NCI-H146 (cell line): ENCODE measurements at places on chromosomes 5 and 9.

- no peak for DNase-seq
Observed at GRCh38 chr9:124297551-124297901, 39.8 kb downstream of the NEK6 start.

DNA sequence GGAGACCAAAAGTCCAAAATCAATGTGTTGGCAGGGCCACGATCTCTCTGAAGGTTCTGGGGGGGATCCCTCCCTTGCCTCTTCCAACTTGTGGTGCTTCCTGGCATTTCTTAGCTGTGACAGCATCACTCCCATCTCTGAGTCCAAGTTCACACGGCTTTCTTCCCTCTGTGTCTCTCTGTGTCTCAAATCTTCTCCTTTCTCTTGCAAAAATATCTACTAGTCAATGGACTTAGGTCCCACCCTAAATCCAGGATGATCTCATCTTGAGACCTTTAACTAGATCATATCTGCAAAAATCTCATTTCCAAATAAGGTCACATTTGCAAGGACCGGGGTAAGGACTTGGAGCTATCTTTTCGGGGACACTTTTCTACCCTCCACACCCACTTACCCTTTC, 186.1 kb downstream of the HSD17B3 start:
- no peak for DNase-seq

- no peak for DNase-seq
Observed at GRCh38 chr5:78806544-78806943, 158.0 kb upstream of the LHFPL2 start.

DNA sequence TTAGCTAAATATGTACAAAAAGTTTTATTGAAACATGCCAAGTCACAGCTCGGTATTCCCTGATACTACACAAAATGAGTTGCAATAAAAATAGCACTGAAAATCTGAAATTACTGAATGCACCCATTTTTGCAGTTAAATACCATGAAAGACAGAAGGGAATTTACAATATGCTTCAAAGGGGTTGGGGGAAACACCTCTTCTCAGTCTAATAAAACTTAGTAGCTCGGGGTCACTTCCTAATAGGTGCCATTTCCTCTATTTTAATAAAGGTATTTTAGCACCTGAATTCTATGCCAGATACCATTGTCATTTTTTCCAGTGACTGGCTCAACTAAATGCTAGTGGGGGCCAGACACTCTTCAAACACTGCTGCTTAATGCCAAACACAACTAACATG, 204.1 kb upstream of the MEF2C start:
- no peak for DNase-seq

DNA sequence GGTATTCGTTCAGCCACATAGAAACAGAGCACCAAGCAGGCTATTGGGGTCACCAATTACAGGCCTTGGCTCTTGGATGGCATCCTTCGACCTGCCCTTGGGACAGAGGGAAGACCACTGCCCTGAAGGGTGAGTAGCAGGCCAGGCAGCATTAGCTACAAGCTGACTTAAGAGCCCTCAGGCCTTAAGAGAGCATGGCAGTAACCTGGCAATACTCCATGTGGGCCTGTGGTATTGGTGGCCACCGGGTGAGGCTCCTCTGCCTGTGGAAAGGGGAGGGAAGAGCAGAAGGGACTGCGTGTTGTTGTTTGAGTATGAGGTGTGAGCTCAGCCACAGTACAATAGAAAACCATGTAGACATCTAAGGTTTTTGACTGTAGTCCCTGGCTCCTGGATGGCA, 170.6 kb downstream of the MCTP1 start:
- no peak for DNase-seq

- DNase-seq = no peak
Observed at GRCh38 chr9:3285365-3286161, 240.2 kb downstream of the RFX3 start.

- no peak for DNase-seq
Observed at GRCh38 chr5:181173420-181174342, 26.3 kb downstream of the OR2V2 start.
